ENCODE measurements at places on chromosomes 1 and 21. TPM values are rescaled to one million over a fixed set of nuclear protein-coding genes. Genes with fewer than 3 reads are reported as not detected.

DNA sequence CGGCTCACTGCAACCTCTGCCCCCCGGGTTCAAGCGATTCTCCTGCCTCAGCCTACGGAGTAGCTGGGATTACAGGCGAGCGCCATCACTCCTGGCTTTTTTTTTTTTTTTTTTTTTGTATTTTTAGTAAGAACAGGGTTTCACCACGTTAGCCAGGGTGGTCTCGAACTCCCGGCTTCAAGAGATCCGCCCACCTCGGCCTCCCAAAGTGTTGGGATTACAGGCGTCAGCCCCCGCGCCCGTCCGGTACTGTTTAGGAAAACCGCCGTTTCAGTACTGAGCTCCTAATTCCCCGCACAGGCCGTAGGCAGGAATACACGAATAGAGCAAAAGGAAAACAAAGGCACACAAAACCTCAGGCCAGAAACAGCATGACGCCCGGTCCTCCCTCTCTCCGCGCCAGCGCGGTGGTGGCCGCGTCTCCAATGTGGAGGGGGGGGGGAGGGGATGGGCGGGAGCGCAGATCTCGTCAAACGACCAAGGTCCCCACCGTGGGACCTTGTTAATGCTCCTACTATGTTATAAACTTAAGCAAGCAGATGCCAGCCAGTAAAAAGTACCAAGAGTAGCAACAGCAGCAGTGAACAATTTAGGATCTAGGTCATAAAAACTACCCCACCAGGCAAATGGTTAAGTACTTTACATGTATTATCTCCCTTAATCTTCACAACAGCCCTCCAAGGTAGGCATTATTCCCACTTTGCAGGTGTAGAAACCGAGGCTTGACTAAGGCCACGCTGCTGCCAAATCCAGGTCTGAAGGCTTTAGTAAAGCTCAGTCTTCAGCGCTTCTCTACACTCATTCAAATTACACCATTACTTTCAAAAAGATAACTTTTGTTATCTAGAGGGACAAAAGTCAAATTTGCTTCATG is 648 bp upstream of the ADAR start:
- DNase-seq: peak; percentile 52

DNA sequence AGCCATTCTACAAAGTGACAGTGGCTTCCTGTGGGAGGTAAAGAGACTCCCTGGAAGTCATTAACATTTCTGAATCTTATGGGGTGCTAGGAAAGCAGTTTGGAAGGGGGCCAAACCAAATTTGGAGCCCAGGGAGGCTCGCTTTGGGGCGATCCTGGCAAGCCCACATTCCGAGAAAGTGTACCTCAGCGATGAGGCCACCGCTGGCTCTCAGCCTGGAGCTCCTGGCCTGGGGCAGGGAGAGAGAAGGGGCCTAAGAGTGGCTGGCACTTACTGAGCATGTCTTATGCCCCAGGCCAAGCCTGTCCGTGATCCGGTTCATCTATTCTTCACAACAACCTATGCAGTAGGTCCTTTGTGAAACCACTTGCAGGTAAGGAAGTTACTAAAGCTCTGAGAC is 98.8 kb downstream of the CCDC185 start:
- DNase-seq: no peak

- DNase-seq: no peak
Observed at GRCh38 chr1:184050636-184051035, 894 bp upstream of the TSEN15 start.

The CELA3A gene
- total RNA-seq: 0.56 TPM

The GCSAML gene
- total RNA-seq: 0.40 TPM

The CRYAA gene
- total RNA-seq: not detected

GRCh38 chr1:50180367-50180766 is 71.6 kb downstream of the ELAVL4 start:
- DNase-seq: no peak

The TMEM79 gene
- 2.9 TPM for total RNA-seq

DNA sequence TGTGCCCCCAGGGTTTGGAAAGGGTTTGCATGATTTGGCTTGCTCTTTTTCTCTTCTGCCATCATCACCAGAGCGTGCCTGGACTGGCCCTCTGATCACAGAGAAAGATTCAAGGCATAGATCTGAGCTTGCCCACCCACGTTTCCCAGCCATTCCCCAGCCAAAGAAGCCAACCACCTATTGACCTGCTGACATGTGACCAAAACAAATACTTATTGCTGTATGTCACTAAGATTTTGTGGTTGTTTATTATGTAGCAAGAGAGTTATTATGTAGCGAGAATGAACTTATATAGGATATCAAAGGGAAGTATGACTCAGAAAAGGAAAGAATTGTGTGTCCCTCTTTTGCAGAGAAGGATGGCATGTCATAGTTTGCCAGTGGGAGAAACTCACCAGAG is 59.9 kb downstream of the UBE2U start:
- no peak for DNase-seq

GRCh38 chr1:13799502-13800283 is 99.7 kb downstream of the PRDM2 start:
- DNase-seq: no peak

DNA sequence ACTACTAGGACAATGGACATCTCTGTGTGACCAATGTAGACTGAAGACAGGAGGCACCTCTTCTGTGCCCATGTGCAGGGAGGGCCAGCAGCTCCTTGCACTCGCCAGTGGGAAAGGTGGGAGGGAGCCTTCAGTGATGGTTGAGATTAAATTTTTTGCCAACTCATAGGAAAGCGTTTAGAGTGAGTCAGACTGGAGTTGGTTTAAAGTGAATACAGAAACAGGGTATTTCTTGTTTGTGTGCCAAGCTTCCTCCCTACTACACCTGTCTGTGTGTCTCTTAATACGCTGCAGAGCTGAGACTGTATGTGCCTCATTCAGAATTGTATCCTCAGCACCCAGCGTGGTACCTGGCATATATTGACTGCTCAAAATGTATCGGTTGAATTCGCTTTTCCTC is 13.5 kb upstream of the COL16A1 start:
- no peak for DNase-seq

DNA sequence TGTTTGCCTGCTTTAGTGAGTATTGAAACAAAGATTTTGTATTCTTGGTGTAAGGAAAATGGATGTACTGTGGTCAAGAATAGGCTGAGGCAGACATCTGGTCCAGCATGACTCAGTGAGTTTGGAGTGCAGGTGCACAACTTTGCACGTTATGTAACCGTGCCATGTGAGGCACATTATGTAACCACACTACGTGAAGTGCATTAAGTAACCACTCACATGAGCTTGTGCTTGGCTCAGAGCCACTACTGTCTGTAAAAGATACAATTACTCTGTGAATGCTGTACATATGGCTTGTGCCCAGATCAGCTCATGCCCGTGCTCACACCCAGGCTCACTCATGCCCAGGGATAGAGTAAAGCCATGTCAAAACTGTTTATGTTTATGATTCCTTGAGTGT is 216.8 kb downstream of the CTH start:
- DNase-seq: no peak

GRCh38 chr1:157600236-157600635 is 2.4 kb upstream of the FCRL4 start:
- no peak for DNase-seq

Measured in colonic mucosa (tissue), 4 donors.